Urothelium cell line (cell line): ENCODE measurements at places on chromosomes 11 and 22.

DNA sequence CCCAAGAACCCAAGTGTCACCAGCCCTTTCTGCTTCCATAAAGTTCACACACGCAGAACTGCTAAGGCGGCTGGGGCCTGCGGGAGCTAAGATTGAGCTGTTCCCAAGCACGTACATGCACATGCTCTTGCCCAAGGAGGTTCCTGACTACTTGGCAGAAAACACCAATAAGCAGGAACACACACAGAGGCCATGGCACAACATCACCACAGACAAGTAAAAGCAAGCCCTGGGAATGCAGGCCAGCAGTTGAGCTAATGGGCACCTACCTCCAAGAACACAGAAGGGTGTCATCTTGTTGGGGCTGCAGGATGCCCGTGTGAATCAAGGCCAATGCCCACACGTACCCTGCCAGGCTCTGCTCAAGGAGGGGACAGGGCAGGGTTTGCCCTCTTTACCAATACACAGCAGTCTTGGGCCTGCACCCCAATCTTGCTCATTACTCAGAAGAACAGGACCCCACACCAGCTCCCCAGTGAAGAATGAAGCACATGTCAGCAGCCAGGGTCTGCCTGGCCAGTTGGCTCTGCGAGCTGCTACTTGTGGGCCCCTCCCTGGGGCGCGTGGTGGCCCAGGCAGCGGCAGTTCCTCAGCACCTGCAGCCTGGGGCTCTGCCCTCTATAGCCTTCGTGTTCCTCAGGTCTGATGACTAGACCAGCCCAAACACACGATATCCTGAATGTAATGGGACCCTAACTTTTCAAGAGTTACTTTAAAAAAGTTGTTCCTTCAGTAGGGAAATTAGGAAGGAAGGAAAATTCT, 32.3 kb upstream of the CYP2D6 start:
- no peak for DNase-seq

GRCh38 chr11:128214263-128214662, 373.1 kb downstream of the ETS1 start:
- no peak for DNase-seq

- DNase-seq: no peak
Measured at GRCh38 chr22:26941896-26942636, 284.7 kb downstream of the MIAT start.

GRCh38 chr11:120424185-120424969, 87.2 kb upstream of the GRIK4 start:
- no peak for DNase-seq

DNA sequence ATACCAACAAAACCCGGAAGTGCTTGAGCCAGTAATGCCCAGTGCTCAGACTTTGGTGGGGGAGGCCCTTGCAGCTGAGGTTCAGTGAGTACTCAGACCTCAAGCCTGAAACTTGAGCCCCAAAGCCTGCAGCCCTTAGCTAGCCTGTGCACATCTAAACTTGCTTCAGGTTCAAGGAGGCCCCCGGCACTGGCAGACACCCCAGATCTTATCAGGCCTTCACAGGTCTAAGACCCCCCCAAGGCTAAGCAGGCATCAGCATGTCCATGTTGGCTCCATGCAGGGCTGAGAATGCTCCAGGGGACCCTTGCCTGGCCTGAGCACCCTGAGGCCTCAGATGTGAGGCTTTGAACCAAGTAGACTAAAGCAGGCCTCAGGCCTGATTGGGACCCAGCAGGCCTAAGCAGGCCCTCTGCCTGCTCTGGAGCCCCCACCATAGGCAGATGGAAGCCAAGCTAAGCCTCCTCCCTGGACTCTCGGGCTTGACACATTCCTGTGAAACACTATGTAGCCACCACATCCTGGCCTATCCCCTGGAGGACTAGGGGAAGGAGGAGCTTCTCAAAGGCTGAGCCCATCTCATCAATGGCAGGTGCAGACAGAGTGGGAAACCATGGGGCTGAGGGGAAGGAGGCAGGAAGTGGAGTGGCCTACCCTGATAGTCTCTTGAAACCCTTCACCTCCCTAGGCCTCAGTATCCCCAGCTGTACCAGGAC, 1.2 kb upstream of the CASTOR1 start:
- DNase-seq: peak; percentile 72

- DNase-seq: peak; percentile 81
Measured at GRCh38 chr22:33969045-33969444, 48.8 kb upstream of the LARGE1 start.

DNA sequence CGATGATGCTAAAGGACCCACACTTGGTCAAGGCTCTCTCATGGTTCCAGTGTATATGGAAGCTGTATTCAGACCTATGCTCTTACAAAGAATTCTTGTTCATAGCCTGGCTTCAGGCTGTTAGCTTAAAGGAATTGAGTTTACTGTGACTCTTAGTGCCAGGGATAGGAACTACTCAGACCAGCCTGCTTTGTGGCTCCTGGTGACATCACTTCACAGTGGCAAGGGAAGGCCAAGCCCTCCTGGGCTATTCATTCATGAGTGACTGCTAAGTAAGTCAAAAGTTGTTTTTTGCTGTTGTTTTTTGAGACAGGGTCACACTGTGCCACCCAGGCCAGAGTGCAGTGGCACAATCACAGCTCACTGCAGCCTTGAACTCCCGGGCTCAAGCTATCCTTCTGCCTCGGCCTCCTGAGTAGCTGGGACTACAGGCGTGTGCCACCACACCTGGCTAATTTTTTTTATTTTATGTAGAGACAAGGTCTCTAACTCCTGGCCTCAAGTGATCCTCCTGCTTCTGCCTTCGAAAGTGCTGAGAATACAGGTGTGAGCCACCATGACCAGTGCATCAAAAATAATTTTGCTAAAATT, 9.6 kb downstream of the ART5 start:
- no peak for DNase-seq

- DNase-seq: no peak
Measured at GRCh38 chr22:40084246-40084645, 89.5 kb downstream of the FAM83F start.

GRCh38 chr11:74634537-74634936, 42.2 kb downstream of the POLD3 start:
- peak; percentile 52 for DNase-seq

DNA sequence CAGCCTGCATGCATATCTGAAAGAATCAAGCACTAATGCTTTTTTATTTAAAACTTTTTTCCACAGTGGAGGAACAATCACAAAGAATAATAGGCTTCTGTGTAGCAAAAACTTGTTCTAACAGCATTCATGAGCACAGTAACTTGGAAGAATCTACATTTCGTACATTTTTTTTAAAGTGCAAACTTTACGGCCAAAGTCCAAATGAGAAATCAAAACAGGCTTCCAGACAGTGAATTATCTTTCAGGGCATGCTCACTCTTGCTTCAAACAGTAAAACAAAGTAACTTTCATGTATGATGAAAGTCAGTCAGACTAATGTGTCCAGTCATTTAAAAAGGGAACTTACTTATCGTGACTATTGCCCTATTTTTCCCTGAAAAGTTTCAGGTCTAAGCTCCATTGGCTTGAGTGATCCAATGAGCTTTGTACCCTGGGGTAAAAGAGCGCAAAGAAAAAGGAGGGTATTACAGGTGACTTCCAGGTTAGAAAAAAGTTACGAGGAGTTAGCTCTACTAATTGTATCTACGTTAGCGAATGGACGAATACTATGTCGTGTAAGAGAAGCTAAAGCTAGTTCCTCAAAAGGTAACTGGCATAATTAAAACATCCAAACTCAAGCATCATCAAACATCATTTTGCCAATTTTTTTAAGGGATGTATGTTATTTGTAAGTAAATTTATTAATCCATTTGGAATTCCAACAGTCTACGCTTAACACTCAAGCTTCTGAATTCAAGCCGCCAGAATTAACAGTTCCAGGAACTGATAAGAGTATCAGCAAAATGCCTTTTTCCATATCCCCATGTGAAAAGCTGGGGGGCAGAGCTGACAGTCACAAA, 1.7 kb downstream of the PICALM start:
- DNase-seq: no peak

DNA sequence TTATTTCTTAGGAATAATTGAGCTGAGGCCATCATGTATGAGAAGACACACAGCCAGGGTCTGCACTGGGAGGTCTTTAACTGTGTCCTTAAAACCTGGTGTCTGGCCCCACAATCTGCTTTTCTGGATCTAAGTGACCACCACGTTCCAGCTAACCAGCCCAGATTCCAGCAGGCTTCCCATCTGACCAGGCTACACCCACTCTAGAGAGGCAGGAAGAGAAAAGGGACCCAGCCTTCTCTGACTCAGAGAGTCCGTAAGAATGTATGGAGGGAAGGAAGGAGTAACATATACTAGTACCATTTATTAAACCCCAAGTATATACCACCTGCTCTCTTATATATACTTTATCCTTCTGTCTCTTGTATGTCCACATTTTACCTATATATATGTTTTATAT, 80.1 kb downstream of the LDLRAD3 start:
- DNase-seq: no peak

DNA sequence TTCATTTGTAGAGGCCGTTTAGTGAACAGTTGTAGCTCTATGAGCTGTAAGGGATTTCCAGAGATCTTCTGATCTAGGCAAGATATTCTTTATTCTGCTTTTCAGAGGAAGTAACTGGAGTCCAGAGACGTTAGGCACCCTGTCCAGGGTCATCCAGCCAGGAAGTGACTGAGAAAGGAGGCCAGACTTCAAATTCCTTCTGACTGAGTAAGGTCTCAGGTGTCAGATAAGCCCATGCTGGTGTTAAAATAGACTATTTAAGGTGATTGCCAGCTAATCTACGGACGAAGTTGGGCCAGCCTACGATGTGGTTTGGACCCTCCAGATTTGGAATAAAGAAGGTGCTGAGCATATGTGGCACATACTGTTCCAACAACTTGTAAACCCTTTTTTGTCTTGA, 54.6 kb downstream of the GRIK4 start:
- DNase-seq: peak; percentile 53

DNA sequence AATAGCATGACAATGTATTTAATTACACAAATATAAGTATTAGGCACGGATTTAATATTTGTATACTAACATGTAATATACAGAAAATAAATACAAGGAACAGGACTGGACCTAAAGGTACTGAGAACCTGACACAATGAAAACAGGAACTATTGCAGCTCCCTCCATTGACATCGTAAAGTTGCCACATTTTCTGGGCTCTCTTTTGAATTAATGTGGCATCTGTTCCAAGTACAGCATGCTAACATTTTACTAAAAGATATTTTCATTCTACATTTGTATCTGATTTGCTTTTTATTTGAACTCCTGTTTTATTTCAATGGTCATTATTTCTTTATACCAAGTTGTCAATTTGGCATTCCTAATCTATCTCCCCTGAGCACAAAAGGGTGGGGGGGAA, 15.3 kb downstream of the PHF21A start:
- DNase-seq: no peak

DNA sequence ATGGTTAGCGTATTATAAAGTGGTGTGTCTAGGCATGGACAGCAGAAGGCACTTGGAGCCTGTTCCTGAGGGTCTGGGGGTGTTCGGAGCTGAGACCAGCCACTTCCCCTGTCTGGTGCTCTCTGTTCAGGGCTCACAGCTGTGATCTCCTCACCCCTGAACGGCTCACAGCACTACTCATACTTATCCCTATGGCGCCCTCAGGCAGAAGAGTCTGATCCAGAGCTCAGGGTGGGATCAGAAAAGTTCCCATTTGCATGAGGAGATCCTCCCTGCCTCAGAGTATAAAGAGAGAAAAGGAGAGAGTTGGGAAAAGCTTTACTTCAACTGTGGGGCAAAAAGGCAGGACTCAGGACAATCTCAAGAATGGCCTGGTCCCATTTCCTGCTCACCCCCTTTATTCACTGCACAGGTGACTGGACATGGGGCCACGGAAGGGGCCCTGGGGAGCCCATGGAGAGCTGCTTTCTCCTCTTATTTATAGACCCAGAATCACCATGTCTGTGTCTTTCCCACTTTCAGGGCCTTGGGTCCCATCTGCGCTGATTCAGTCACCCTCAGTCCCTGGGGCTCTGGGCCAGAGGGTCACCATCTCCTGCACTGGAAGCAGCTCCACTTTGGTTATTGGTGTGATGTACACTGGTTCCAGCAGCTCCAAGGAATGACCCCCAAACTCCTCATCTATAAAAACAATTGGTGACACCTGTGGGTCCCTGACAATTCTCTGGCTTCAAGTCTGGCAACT, 97.0 kb upstream of the TOP3B start:
- no peak for DNase-seq

GRCh38 chr11:29095821-29096220, 921.0 kb downstream of the KCNA4 start:
- no peak for DNase-seq

- DNase-seq: no peak
Measured at GRCh38 chr11:113376156-113376555, 11.4 kb upstream of the ANKK1 start.

GRCh38 chr22:32466496-32466895, 2.2 kb upstream of the BPIFC start:
- DNase-seq: peak; percentile 50

DNA sequence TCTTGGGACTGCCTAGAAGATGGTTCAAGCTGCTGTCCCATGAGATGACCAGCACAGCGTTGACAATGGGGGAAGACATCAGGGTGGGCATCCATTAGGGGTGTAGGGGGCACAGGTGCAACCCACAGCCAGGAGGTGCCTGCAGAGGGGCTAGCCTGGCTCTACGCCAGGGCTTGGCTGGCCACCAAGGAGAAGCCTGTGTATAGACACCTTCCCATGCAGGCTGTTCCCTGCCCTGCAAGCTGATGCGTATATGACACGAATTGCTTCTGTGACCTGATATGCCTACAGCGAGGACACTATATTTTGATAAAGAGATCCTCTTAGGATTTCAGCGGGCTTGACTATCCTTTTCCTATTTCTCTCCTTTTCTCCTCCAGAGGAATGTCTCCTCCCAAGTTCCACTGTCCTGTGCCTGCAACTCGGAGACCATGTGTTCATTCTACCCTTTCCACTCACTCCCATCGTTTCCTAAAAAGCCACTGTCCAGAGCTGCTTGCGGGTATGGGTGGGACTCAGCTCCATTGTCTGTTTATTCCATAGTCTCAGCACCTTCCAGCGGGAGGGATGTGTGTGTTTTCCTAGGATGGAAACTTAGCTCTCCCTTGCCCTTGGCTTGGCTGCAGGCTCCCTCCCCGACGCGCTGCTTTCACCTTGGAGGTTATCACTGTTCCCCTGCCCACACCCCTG, 56.1 kb downstream of the ST14 start:
- DNase-seq: no peak

DNA sequence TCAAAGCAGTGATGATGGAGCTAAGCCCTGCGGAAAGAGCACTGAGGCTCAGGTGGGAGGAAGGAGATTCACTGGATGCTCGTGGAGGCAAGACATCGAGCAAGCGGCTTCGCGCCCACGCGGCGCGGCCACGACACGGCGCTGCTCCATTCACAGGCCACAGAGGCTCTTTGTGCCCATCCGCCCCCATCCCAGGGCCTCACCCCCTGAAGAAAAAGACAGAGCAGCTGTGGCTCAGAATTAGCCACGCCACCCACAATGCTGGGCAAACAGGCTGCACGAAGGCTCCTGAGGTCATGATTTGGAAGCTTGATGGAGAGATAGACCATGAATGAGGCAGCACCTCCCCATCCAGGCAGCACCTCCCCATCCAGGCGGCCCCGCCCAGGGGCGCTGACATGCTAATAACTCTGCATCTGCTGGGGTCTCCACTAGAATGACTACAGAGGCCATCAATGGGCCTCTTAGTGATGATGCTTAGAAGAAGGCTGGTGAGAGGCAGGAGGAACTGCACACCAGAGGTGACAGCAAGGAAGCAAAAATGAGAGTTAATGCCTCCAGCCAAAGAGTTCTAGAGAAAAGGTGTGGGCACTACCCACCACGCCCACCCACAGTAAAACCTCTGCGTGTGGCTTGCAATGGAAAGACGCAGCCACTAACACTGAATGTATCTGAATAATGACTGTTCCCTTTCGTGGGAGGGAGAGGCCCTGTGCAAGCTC, 43.5 kb downstream of the MYH9 start:
- DNase-seq: no peak

- DNase-seq: no peak
Measured at GRCh38 chr11:82811369-82811768, 77.7 kb upstream of the FAM181B start.

GRCh38 chr11:130477586-130478203, 29.2 kb downstream of the ADAMTS15 start:
- DNase-seq: no peak
